ENCODE measurements at places on chromosomes 11 and 22.

GRCh38 chr22:50602338-50602700 is 1.7 kb downstream of the MAPK8IP2 start:
- no peak for DNase-seq

GRCh38 chr11:35227576-35228327 is 88.8 kb downstream of the CD44 start:
- DNase-seq: no peak

DNA sequence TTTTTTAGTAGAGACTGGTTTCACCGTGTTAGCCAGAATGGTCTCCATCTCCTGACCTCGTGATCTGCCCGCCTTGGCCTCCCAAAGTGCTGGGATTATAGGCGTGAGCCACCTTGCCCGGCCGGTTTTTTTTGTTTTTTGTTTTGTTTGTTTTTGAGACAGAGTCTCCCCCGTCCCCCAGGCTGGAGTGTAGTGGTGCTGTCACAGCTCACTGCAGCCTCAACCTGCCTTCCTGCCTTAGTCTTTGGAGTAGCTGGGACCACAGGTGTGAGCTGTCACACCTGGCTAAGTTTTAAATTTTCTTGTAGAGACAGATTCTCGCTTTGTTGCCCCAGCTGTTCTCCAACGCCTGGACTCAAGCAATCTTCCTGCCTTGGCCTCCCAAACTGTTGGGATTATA is 3.2 kb downstream of the PPIL2 start:
- DNase-seq: no peak

- no peak for DNase-seq
These were observed 3.1 kb downstream of the FAM180B start for GRCh38 chr11:47589584-47589976.

GRCh38 chr22:35454416-35455054 is 54.6 kb downstream of the MCM5 start:
- peak; percentile 13 for DNase-seq

DNA sequence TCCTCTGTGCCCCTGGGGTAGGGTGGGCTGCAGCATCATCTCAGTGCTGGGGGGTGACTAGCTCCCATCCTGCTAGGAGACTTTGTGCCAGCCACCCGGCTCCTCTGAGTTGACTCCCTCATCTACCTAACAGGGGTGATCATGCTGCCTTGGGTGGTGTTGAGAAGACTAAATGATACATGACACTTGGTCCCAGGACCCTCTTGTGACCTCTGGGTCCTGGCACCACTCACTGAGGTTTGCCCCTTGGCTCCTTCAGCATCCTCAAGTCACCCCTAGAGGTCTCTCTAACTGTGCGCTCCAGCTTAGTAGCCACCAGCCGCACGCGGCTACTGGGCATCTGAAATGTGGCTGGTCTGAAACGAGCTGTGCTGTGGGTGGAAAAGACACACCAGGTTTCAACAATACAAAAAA is 72.1 kb downstream of the LRRC32 start:
- DNase-seq: peak; percentile 66

DNA sequence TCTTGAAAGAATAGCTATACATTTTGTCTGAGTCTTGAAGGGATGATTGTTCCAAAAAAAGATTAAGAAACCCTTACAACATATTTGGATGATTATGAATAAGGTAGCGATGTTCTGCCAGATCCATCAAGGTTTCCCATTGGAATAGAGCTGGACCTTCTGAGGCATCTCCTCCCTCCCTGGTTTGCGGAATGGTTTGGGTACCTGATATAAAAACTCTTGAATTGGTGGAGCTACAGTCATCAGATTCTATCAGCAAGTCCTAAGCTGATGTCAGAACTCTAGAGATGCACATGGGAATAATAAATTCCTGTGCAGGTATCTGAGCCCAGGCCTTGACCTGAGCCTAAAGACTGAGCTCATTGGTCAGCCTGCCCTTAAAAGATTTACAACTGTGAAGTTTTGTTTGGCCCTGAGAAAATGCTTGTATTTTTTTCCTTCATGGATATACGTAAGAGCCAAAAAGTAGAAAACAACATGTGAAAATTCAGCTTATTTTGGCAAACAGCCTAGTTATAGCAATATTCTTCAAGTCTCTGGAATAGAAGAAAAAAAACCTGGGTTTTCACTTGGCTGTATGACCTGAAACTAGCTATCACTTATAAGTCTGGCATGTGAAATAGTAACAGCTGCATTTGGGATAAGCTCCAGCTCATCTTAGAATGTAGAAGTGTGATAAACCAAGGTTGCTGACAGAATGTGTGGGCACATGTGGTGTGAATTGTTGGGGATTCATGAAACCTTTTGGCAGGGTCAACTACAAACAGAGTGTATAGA is 265.7 kb upstream of the CTSC start:
- DNase-seq: no peak

DNA sequence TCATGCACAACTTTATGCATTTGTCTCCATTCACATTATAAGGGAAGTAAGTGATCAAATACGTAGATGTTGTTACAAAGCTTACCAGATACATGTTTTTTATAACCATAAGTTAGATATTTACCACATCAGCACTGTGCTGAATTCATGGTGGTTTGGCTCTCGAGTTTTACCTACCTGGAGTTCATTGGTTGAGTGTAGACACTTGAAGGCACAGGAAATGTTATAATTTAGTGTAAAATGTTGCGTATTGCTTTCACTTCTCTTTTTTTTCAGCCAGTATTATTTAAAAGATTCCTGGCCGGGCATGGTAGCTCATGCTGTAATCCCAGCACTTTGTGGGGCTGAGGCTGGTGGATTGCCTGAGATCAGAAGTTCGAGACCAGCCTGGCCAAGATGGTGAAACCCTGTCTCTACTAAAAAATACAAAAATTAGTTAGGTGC is 53.1 kb upstream of the GRK2 start:
- DNase-seq: no peak

- no peak for DNase-seq
These were observed 14.8 kb downstream of the B3GNT6 start for GRCh38 chr11:77049026-77049425.

GRCh38 chr11:91326751-91327150 is 897.9 kb upstream of the FAT3 start:
- no peak for DNase-seq

DNA sequence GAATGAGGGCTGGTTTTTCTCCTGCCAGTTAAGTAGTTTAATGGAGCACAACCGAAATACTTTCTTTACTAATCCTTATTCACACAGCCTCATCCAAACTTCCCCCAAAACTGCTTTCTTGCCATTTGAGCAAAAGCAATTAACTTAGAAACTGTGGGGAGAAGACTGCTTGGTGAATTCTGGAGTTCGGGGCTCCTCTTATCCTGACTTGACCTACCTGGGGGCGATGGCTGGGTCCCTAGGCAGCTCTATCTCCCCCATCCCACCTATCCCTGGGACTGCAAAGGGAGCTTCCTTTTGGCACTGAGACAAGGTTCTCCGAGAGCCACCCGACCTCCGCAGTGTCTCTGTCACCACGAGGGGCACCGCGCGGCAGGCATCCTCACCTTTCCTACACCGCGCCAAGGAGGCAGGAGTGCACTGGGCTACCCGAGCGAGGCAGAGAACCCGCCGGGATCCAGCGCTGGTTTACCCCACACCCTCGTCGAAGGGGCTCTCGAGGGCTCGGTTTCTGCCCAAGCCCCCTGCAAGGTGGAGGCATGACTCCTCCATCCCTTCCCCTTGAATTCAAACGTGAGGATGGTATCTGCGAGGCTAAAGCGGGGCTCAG is 759 bp downstream of the DESI1 start:
- DNase-seq: peak; percentile 25

- DNase-seq: no peak
These were observed 92.6 kb downstream of the FAT3 start for GRCh38 chr11:92317222-92317621.

DNA sequence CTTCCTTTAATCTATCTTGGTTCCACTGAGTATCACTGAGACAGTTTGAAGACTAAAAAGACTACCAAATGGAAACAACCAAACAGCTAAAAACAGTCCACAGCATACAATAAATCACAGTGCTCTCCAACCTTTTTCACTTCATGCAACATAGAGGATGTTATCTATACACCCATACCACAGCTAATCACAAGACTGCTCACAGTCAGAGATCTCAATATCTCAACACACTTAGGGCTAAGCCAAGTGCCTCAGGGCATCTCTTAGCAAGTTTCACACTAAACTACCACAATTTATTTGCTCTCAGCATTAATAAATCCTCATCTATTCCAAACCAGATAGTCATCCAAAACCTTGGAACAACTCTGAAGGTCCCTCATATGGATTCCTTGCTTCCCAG is 129.4 kb downstream of the SBF2 start:
- no peak for DNase-seq

DNA sequence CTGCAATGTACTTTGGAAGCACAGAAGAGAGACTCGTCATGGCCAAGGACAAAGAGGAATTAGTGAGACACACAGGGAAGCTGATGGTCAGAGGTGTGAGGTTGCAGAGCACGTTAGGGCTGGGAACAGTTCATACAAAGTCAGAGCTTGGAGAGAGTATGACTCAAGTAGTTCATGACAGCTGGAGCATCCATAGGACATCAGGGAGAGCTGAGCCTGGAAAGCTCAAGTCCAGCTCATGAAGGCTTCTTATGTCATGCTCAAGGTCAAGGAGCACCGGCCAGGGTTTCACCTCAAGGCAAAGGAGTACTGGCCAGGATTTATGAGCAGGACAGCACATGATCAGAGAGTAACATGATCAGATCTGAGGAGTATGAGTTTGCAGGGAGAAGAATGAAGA is 64.6 kb upstream of the CHST1 start:
- DNase-seq: no peak

- DNase-seq: no peak
These were observed 1.3 kb upstream of the ZBTB16 start for GRCh38 chr11:114058026-114058706.

GRCh38 chr11:65225279-65226102 is 36.3 kb upstream of the POLA2 start:
- peak; percentile 80 for DNase-seq

DNA sequence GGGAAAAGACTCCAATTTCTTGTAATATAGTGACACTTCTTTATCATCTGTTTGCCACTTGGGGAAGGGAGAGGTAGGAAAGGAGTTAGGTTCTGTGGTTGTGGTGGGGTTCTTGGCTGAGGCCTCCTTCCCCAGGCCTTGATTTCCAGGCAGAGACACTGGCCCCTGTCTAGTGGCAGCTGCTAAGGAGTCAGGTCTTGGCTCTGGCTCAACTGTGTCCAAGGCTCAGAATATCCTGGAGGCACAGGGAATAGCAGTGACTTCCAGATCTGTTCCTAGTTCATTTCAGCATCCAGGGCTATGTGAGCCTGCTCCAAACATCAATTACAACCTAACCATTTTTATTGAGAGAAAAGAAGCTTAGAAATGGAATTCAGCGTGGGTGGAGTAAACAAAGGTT is 29.5 kb downstream of the PPFIBP2 start:
- no peak for DNase-seq

GRCh38 chr22:46018859-46019258 is 41.9 kb upstream of the WNT7B start:
- DNase-seq: no peak

DNA sequence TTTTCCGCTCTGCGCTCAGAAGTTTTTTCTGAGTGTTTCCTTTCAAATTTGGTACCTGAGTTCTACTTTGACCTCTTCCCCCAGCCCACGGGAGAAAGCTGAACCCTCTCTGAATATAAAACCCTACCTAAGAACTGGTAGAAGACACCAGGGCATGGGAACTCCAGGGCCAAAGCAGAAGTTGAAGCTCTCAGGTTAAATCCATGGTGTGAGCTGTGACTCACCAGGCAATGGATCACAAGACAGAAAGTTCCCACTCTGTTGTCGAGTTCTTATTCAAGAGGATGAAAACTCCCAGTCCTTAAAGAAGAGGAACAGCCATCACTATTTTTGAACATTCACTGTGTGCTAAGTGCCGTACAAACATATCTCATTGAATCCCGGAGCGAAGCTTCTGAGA is 8.9 kb downstream of the TMEM218 start:
- no peak for DNase-seq

GRCh38 chr11:107385361-107385981 is 72.2 kb downstream of the CWF19L2 start:
- DNase-seq: no peak

- DNase-seq: no peak
These were observed 208.4 kb upstream of the TBCEL start for GRCh38 chr11:120815319-120816100.

- DNase-seq: no peak
These were observed 67.3 kb downstream of the TRPC6 start for GRCh38 chr11:101516546-101516945.

DNA sequence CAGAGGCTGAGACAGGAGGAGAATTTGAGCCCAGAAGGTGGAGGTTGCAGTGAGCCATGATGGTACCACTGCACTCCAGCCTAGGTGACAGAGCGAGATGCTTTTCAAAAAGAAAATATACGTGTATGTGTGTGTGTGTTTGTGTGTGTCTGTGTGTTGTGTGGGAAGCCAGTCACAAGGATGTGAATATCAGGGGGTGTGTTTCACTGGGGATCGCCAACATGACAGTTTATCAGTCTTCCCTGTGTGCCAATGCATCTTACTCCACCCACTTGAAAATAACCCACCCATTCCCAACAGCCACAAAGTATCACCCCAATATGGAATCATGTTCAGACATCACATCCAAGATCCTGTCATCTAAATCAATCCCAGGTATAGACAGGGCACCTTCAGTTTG is 10.4 kb upstream of the APOBEC3B start:
- DNase-seq: no peak

DNA sequence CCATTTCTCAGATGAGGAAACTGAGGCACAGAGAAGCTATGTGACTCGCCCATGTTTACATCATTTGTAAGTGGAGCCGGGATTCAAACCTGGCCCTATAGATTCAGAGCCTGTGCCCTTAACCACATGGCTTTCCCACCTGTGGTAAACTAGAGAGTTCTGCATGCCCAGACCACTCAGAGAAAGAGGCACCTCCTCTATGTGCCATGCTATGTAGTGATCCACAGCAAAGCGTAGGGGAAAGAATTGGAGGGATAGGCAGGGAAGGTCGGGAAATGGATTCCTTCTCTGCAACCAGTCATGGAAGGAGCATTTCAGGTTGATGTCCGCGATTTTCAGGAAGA is 15.4 kb upstream of the POU2AF2 start:
- DNase-seq: no peak

DNA sequence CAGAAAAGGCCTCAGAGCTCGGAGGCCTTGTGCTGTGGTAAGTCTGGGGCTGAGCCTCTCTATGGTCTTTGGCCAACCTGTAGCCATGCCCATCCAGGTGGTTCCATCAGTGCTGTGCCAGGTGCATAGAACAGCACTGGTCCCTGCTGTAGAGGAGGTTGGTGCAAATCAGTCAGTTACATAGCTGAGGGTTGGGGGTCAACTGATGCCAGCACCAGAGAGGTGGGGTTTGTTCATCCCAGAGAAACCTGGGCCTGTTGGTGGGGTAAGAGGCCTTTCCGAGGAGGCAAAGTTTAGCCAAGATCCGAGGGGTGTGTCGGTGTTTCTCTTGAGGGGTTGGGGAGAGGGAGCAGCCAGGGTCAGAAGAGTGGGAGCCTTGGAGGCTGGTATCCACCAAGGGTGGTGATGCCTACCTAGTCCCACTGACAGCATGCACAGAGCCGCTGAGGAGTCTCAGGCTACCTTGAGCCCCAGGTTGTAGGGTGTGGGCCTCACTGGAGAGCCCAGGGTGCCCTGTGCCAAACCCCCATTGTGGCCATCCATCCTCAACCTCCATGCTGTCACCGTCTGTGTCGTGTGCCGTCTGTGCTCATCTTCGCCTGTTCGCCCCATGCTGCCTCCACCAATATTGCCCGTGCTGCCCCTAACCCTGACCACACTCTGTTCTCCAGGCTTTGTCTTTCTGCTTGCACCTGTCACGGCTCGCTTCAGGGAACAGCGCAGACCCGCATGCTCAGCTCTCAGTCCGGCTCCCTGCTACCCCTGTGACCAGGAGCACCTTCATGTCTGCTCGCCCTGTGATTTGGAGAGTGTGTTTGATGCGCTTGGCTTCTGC is 78.7 kb upstream of the SUSD2 start:
- DNase-seq: no peak

Data from lung microvascular endothelial cell (primary cell).